T-helper 9 cell (primary cell): ENCODE measurements at places on chromosomes 2 and 18.

DNA sequence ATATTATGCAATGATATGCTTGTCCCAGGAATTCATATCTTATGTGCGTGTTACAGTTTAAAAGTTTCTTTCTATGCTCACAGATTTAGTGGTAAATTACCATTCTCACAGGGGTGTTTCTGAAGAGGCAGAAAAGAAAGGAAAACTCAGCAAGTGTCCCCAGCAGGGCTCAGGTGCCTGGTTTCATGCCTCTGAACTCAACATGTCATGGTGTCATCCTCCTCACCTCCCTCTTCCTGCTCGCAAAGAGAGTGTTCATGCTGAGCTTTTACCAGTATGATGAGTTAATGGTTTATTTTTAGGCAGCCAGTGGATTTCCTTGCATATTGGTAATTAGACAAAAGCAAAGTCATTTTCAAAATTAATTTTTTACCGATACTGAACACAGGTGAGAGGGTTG is 492.9 kb upstream of the ZEB2 start:
- no peak for DNase-seq

DNA sequence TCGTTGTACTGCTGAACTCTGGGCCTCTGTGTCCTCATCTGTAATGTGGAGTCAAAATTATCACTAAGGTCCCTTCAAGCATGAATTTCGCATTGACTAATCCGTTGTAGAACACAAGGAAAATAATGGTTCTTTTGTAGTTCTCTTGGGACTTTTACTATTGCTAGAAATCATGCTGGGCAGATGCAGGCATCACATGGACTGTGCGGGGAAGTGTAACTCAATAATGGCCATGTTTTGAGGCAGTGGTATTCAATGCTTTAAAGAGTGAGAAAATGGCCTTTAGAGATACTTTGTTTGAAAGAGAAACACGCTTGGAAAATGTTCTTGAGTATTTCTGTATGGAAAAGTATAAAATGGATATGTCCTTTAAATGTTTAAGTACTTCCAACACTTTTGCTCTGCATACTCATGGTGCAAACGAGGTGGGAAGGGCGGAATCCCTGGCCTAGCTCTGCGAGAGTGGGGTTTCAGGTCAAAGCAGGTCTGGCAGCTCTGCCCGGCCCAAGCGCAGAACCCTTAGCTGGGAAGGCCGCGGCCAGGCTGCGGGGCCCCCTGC is 117.3 kb upstream of the MSTN start:
- no peak for DNase-seq

DNA sequence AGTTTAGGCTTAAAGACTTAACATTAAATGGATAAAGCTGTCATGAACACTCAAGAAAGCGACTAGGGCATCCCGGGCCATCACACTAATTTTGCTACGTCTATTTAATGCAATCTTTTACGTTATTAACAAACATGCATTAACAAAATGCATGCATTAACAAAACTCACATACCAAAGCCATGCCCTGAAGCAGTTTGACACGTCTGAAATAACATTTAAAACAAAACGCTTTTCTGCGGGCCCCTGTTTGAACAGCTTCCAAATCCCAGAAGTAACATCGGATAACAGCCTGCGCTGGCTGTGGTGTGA is 458 bp downstream of the B4GALT6 start:
- no peak for DNase-seq

GRCh38 chr2:161842736-161843433 is 218.7 kb downstream of the SLC4A10 start:
- no peak for DNase-seq

- DNase-seq: no peak
Observed at GRCh38 chr2:136247204-136247950, 129.4 kb upstream of the CXCR4 start.

DNA sequence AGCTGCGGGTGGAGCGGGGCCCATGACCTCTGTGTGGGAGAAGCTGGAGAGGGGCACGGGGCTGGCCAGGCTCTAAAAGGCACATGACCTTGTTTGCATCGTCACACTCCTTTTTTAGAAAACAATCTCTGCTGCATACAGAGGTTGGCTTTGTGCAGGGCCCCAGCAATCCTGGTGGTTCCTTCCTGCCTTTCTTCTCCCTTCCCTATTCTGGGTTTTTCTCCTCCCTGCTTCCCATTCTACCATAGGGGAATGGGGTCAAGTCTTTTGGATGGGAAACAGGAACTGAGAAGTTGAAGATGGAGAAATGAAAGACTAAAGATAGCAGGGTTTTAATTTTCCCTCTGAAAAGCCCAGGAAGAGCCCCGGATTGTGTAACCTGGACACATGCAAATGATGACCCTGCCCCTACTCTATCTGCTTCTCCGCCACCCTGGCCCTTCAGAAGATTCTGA is 53.9 kb downstream of the ASAP2 start:
- no peak for DNase-seq

DNA sequence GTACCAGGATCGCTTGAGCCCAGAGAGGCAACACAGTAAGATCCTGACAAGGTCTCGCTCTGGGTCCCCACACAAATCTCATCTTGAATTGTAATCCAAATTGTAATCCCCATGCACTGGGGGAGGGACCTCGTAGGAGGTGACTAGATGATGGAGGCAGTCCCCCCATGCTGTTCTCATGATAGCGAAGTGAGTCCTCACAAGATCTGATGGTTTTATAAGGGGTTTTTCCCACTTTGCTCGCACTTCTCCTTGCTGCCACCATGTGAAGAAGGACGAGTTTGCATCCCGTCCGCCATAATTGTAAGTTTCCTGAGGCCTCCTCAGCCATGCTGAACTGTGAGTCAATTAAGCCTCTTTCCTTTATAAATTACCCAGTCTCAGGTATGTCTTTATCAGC is 46.0 kb upstream of the SERTAD2 start:
- DNase-seq: no peak

DNA sequence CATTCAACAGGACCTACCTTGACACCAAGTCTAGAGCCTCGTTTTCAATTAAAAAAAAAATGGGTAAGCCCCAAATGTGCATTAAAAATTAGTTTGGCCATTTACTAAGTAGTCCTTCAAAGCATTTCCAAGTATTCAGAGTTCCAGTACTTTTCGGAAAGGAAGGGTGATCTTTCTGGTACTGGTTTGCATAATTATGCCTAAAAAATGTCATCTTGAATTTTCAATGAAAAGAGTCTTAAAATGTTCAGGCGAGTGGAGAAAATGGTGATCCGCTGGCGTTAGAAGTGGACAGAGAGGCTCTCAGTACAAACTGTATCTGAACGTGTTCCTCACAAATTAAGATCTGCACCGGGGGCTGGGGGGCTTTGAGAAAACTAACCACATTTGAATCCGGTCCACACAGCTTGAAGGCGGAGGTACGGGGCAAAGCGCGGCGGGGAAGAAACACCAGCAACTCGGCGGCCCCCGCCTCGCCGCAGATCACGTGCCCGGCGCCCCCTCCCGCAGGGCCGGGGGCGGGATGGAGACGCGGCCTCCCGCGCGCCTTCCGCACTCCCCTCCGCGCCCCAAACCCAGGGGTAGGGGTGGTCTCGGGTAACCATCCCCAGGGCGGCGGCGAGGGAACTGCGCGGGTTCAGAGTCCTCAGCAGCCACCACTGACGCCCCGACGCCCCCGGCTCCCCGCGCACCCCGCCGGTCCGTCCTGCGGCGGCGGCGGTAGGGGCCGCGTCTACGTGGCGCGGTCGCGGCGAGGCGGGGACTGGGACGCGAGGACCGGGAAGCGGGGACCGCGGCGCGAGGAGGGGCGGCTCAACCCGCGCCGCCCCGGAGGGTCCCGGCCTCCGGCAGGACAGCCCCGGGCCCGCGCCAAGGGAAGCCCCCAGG is 564 bp downstream of the LPIN2 start:
- DNase-seq: peak; percentile 57

GRCh38 chr18:70337139-70337972 is 48.5 kb downstream of the SOCS6 start:
- no peak for DNase-seq

- DNase-seq: no peak
Observed at GRCh38 chr2:10253596-10254372, 48.9 kb upstream of the HPCAL1 start.

DNA sequence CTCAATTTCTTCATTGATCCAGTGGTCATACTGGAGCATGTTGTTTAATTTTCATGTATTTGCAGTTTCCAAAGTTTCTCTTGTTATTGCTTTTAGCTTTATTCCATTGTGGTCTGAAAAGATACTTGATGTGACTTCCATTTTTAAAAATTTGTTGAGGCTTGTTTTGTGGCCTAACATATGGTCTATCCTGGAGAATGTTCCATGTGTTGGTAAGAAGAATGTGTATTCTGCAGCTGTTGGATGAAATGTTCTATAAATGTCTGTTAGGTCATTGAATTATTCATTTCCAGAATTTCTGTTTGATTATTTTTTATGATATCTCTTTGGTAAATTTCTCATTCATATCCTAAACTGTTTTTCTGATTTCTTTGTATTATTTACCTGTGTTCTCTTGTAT is 139.8 kb upstream of the THUMPD2 start:
- DNase-seq: no peak

GRCh38 chr18:66280470-66280869 is 323.4 kb downstream of the CDH19 start:
- no peak for DNase-seq

- DNase-seq: no peak
Observed at GRCh38 chr2:144152817-144153271, 367.1 kb downstream of the ZEB2 start.

DNA sequence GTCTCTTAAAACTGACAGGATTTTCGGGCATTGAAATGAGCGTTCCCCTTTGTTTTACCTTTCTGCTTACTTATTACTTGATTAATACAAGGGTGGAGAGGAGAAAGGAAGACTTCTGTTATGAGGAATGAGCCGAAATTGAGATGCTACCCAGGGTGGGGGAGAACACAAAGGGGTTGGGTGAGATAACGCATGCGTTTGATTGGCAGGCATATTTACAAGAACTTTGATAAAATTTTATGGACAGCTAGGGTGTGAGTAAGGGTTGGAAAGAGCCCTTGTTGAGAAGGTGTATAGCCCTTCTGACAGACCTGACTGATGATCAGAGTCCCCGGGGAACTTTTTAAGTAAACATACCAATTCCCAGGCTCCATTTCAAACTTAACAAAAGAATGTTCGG is 1.8 kb downstream of the RNF138 start:
- no peak for DNase-seq

DNA sequence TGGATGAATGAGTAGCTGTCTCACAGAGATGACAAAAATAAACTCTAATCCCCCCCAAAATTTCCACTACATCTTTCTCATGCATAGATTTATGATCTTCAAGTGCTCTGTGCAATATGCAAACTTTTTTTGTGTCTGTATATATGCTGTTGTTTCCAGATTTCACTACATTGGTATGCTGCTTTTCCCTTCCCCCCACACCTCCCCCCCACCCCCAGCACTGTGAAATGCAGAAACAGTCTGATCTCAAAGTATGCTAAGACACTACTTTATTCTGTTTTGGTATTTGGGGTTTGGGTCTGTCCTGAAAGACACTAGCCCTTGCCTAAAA is 524 bp upstream of the KLHL14 start:
- no peak for DNase-seq

- DNase-seq: no peak
Observed at GRCh38 chr2:157443795-157444640, at the start of gene CYTIP. TSS of gene CYTIP (minus strand) at chr2:157444089. CDS start at chr2:157444020, 69 bp downstream.

DNA sequence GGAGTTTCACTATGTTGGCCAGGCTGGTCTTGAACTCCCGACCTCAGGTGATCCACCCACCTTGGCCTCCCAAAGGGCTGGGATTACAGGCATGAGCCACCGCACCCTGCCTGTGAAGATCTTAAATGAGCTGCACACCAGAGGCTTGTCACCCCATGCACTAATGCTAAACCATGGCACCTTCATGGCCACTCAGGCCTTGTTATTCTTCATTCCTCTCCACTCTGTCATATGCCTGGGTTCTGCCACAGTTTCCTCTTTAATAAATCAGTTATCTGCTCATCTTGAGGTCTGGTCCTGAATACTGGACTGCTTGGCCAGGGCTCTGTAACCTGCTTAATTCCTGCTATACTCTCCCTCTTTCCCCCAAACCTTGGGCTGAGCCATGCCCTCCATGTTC is 303.9 kb upstream of the FBXO11 start:
- no peak for DNase-seq

DNA sequence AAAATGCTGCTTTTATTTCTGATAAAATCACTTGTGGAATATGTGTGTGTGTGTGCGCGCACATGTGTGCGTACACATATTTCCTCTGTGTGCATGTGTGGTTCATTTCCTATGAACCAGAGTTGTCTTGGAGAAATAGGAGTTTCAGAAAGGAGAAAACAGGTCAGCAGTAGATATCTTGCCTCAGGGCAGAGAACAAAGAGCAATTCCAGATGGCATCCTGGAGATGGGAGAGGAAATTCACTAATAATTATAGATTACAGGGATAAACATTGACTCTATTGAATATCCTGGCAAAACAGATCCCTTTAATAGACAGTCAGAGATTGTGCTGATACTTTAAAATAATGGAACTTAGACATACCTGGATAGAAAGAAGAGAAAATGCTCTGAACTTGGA is 298.0 kb downstream of the TRIB2 start:
- DNase-seq: no peak

- DNase-seq: peak; percentile 22
Observed at GRCh38 chr18:77131100-77131651, 1.4 kb downstream of the MBP start.

- DNase-seq: no peak
Observed at GRCh38 chr2:133497270-133497893, 70.9 kb downstream of the NCKAP5 start.

GRCh38 chr2:60891180-60891579 is 9.8 kb downstream of the REL start:
- no peak for DNase-seq

DNA sequence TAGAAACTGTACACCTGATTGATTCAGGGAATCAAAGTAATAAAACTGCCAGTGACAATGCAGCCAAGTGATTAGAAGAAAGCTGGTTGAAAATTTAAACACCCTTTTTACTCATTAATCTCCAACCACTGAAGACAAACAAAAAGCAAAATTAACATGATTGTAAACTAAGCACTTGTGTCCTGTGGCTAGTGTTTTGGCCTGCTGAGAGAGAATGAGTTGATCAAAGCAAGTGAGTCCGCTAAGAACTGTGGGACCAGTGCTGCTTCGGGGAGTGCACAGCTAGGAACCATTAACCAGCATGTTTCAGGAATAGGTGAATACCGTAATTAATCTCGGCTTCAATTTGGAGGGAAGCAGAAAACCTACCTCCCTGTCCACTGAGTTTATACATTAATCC is 13.6 kb upstream of the PAPOLG start:
- no peak for DNase-seq

DNA sequence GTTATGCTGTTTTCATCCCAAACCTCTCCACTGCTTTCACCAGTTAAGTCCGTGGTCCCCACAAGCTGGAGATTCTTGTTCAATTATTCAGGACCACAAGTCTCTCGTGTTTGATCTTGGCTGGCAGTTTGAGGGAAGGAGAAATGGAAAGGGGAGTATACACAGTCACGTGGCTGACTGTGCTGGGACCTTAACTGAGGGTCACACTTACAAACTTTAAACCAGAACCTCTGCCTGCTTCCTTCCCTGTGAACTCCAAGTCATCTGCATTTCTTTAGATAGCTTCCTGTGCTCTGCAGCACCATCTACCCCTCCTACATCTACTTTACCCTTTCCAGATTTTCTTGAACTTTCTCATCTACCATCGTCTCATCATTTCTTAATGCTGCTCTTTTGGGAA is 91.7 kb downstream of the ARHGEF4 start:
- DNase-seq: no peak
